Hematopoietic multipotent progenitor cell treated with erythropoietin and hydrocortisone succinate and interleukin-3 and kit ligand, for 8 days (in vitro differentiated cells): ENCODE measurements at places on chromosomes 1 and 21.
A peak's percentile ranks its signal among the peaks of the same experiment; 100 is the strongest.

- DNase-seq, result peak; percentile 29
These were observed 221.6 kb upstream of the VAMP3 start for GRCh38 chr1:7549277-7550161.

DNA sequence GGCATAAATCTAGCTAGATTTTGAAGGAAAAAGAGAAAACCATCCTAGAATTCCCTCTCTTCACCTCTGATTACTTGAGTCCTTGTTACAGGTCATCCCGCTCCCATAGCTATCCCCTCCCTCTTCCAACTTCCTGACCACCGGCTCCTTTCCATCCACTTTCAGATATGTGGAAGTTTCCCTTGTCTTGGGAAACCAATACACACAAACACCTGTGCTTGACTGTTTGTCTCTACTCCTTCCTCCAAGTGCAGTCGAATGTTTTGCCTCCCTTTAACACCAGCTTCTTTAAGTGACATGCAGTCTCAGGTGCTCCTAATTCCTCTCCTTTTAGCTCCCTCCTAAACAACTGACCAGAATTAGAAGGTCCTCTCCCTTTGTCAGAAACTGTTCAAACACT, 70.0 kb downstream of the PTGER3 start:
- DNase-seq, result no peak

- DNase-seq, result no peak
These were observed 19.8 kb downstream of the LMO4 start for GRCh38 chr1:87348341-87349019.

GRCh38 chr1:110380672-110381283, 10.0 kb downstream of the SLC16A4 start:
- no peak for DNase-seq

DNA sequence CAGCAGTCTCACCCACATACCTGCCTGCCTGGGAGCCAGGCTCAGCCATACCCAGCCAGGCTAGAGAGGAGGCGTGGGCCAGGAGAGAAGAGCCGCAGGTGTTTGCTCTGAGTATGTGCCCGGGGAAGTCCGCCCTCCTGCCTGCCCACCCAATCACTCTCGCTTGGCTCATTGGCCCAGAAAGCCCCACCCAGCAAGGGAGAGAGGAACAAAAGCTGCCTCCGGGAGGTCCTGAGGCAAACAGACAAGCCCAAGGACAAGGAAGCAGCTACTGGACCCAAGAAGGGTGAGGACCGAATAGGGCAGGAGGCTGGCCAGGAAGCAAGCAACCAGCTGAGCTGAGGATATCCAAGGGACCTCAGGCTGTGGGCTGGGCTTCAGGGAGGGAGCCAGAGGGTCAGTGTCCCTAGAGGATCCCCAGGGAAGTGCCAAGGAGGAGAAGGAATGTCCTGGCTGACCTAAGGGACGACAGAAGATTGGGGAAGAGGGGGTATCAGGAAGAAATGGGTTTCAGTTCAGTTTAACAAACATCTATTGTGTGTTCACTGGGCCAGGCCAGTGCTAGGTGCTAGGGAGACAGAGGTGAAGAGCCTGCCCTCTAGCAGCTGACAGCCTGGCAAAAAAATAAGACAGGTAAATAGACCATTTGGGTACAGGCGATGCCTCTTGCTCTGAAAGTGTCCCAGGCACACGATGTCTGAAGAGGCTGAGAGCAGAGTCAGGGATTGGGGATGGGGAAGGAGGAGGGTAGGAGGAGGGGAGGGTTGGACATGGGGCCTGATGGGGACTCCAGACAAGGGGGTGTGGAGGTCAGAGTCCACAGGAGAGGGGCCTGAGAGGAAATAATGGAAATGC, at the start of gene GJB4:
TSS of gene GJB4 (plus strand) at position 238 of the 855 bp plus-strand sequence. CDS start 1,515 bp downstream, outside the sequence.
- no peak for DNase-seq

DNA sequence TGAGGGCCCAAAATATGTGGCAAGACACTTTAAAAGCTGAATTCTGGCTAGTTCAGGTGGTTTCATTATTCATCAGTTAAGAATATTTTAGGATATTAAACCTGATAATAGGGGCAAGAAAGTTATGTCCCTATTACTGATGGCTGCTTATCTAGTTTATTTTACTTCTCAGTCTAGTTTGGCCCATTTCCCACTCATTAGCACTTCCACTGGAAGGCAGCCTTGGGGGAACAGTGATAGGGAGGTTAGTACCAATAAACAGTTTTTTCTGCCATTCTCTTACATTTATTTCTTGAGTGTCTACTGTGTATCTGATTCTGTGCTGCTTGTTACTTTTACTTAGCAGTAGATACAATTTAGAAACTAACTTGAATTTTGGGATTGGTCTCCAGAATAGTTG, 9.0 kb downstream of the PPP1R12B start:
- DNase-seq, result peak; percentile 50

DNA sequence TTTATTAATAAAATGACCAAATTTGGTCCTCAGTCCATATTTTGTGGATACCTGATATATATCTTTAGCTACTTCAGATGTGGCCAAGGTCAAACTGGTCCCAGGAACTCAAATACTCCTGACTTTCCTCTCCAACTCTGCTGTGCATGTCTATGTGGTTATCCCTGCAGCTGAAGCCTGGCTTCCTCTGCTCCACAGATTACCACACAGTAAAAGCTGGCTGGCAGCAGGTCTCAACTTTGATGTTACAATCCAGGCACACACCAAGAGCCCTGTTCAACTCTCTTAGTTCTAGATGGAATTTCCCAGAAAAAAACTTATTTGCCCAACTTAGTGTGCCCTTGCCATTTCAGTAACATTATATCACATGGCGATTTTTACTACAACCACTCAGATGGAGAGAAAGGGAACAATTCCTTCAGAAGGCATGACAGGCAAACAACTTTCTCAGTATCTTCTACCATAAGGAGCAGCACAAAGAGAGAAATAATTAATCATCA, 479.5 kb downstream of the PLPP3 start:
- no peak for DNase-seq

DNA sequence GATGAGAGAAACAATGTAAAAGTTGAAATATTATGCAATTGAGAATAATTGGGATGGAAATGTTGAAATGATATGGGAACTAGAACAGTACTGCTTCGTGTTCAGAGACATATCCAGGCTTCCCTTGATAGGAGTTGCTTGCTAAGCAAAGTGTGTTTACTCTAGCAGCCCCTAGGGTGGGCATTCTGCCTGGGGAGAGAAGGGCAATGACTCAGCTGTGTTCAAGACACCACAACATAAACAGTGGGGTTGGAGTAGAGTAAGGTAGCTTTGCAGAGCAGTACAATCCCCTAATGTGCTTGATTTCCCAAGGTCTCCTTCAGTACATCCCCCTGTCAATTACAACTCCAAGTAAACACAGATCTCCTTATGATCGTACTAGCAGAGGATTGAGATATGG, 4.8 kb upstream of the PCNX2 start:
- no peak for DNase-seq
